Fibroblast of skin of scalp (primary cell): ENCODE measurements at places on chromosomes 2 and 18.

- no peak for DNase-seq
Observed at GRCh38 chr2:108635630-108636354, 83.5 kb upstream of the RANBP2 start.

DNA sequence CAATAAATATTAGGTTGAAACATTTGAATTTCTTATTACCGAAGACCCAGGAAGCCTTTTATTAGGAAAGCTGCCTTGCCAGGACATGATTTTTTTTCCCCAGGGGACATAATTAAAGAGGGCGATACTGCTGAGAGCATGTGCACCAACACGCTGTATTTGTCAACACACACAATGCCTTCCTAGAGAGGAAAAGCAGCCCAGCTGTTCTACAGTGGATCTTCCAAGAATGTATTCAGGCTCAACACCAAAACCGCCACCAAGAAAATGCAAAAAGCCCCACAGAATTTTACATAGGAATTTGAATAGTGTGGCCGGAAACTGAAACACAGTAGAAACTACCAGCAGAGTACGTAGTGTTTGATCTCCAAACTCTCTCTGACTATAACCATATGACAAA is 320.4 kb downstream of the DLGAP1 start:
- DNase-seq: no peak

DNA sequence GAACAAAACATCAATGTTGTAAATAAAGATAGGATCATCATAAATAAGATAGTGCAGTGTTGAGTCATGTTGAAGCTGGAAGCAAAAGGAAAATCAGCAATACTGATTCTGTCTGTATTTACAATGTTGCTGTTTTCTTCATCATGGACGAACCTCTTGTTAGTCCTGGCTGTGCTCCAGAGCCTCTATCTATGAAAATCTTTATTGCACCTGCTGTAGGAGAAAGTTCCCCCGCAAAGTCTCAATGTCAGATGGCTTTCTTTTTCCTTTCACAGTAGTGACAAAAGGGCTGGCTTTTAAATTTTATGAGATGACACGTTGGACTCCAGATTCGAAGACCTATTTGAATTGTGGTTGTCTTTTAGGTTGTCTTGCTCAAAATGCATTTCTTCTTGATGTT is 98.5 kb upstream of the LRRTM1 start:
- no peak for DNase-seq

- no peak for DNase-seq
Observed at GRCh38 chr2:30463535-30463934, 16.5 kb downstream of the LCLAT1 start.

DNA sequence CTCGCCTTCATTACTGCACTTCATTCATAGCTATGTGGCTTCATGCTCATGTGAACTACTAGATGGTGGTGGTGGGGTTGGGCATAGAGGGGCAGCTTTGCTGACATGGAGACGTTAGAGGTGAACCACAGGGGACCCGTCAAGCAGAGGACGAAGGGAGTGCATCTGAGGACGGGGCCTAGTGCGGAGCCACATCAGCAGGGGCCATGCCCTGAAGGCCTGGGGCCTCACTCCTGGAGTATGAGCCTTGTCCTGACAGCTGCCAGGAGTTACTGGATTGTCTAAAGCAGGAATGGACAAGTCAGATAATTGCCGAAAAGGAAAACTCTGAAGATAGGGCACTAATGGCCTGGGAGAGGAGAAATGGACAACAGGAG is 36.4 kb downstream of the KCNF1 start:
- no peak for DNase-seq

GRCh38 chr2:84314901-84315330 is 144.2 kb downstream of the SUCLG1 start:
- DNase-seq: peak; percentile 75

- DNase-seq: no peak
Observed at GRCh38 chr2:228841475-228841874, 429.6 kb downstream of the PID1 start.

DNA sequence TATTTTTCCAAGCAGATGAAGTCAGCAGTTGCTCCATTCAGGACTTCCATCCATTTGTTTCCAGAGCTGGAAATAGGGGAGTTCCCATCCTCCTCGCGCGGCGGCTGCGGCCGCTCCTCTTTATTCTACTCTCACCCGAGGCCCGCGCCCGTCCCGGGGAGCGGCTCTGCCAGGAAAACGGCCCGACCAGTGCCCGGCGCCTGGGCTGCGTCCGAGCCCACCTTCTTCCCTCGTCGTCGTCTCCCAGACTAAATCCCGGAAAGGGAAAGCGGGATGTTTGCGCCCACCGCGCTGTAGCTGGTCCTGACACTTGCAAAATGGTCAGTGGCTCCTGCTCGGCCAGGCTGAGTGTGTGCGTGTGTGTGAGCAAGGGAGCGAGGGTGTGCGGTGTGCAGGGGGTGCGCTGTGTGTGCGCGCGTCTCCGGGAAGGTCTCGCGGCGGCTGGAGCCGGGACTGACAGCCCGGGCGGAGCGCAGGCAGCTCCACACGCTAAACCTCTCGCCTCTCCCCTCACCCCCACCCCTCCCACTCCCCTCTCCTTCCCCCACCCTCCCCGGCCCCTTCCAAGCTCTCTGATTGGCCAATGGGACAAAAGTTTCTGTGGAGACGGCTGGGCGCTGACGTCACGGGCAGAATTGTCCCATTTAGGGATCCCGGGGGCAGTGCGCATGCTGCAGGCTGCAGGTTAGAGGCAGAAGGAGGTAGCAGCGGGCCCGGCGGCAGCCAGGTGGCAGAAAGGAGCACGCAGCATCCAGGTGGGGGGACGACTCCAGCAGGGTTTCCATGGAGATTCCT is at the start of gene NOL4:
Gene NOL4, minus strand, starts transcription at position 491 of the 795 bp plus-strand sequence. CDS start 1,660 bp downstream, outside the sequence.
- DNase-seq: peak; percentile 11

- no peak for DNase-seq
Observed at GRCh38 chr2:55452879-55453278, 33.2 kb upstream of the CCDC88A start.

DNA sequence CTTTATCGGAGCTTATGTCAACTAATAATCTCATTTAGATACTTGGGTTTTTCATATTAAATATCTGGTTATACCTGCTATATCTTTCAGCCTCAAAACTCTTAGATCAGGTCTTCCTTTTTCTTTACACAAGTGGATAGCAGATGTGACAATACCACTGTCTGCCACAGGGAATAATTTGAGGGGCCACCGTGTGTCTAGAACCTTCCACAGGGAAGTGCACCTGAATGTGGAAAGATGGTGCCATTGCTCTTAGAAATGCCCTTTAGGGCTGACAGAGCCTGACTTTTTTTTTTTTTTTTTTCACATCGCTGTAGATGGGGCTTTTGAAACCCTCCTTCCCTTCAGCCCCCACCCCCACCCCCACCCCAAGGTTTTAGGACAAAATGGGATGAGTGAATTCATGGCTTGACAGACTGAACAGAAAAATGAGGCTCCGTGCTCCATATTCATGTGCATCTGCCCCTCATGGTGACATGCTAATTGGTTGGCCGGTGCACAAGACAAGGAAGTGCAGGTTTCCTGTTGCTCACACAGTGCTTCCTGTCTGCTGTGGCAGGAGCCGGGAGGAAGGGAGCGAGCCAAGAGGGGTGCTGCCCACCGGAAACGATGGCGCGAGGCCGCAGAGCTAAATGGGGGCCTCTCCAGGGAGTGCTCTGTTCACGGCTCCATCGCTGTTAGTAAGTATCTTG is 246.0 kb downstream of the LDLRAD4 start:
- DNase-seq: no peak

DNA sequence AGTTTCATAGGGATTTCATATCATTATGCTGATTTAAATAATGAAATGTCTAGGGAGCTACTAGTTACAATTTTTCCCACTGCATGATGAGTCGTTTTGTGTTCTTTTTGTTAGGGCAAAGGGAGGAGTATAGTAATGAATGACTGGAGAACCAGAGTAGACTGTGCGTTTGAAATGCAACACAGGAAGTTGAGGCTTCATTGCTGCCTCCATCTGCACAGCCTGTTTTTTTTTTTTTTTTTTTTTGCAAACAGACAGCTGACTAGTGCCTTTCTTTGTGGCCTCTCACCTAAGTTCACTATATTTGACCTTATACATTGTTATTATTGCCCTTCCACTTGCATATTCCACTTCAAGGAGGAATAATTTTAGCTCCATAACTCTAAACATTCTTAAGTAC is 286.7 kb upstream of the LRRTM1 start:
- DNase-seq: no peak

GRCh38 chr2:42810971-42811811 is 18.8 kb upstream of the HAAO start:
- DNase-seq: peak; percentile 71

- peak; percentile 78 for DNase-seq
Observed at GRCh38 chr2:219285894-219286425, 6.8 kb downstream of the DNAJB2 start.

GRCh38 chr2:124382067-124382618 is 357.1 kb downstream of the CNTNAP5 start:
- no peak for DNase-seq

GRCh38 chr2:34365932-34366331 is 766.8 kb upstream of the FAM98A start:
- DNase-seq: no peak

DNA sequence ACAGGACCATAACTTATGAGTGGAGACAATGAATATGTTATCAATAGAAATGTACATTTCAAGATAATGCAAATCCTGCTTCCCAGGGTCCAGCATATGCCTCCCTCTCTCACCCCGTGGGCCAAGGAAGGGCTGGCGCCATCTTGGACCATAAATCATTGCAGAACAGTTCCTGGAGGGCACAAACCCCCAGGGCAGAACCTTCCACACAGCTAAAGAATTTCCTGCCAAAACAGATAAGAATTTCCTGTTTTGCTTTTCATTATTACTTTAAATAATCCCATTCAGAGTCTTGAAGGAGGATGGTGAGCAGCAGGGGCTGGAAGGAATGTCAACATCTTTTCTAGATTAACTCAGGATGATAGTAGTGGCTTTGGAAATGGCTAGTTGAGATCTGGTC is 53.7 kb downstream of the EHD3 start:
- peak; percentile 79 for DNase-seq

GRCh38 chr2:11584525-11585056 is 50.7 kb downstream of the GREB1 start:
- DNase-seq: no peak

- peak; percentile 13 for DNase-seq
Observed at GRCh38 chr2:113175042-113175628, 1.4 kb downstream of the PSD4 start.

- DNase-seq: peak; percentile 62
Observed at GRCh38 chr2:55721596-55722215, 28.1 kb upstream of the PNPT1 start.

DNA sequence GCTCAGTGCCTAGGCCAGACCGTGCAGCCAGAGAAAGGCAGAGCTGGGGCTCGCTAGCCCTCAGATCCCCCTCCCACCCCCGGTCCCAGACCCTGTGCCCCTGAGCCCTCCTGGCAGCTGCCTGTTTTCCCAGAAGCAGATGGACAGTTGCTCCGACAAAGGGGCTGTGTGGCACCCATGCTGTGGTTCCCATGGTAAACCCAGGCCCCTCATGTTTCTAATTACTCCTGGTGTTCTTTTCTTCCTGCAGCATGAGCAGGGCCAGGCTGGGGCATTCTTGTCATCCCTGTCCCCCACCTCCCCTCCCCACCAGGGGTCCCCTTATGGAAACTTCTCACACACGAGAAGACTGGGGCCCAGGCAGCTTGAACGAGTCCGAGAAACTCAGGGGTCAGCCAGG is 269.6 kb downstream of the HAUS1 start:
- DNase-seq: no peak

DNA sequence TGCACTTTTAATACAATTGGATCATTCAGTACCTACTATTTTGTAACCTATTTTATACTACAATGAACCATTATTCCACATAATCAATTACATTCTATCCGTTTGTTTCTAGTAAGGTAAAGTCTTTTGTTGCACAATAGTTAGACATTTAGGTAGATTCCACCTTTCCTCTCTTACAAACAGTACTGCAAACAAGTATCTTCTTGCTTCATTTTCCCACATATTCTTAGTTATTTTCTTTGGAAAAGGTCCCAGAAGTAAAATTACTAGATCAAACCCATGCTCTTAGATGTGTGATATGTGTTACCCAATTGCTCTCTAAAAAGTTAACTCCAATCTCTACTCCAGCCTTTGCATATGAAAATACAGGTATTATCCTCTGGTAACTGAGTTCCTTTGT is 49.6 kb downstream of the SPIRE1 start:
- peak; percentile 56 for DNase-seq

GRCh38 chr2:127611076-127611925 is 34.7 kb upstream of the GPR17 start:
- DNase-seq: no peak

- DNase-seq: no peak
Observed at GRCh38 chr2:123453772-123454171, 571.3 kb upstream of the CNTNAP5 start.

- DNase-seq: no peak
Observed at GRCh38 chr2:176589825-176590440, 320.7 kb downstream of the MTX2 start.

GRCh38 chr2:102239344-102239743 is 52.5 kb downstream of the IL1RL2 start:
- no peak for DNase-seq

DNA sequence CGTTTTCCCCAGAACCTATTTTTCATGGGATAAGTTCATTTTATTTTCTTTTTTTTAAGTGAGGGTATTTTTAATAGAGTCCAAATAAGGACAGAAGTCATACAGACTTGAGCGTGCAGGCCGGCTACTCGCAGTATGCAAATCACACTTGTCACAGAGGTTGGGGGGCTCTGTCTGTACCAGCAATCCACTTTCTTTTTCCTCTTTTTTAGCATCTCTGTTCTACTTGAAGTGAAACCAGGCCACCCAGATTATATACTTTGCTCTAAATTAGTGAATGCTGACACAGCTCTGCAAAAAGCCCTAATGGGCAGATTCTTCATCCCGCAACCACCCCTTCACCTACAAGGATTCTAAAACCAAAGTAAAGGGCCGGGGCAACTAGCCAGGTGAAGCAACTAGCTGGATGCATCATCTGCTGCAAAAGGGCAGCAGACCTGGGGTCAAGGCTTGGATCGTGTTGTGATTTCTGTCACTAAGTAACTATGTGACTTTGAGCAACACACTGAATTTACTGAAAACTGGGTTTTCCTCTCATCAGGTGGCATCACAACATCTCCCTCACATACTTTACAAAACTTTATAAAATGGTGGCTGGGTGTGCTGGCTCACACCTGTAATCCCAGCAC is 18.4 kb downstream of the KDSR start:
- DNase-seq: no peak

GRCh38 chr2:52880872-52881271 is 886.7 kb upstream of the CHAC2 start:
- no peak for DNase-seq

DNA sequence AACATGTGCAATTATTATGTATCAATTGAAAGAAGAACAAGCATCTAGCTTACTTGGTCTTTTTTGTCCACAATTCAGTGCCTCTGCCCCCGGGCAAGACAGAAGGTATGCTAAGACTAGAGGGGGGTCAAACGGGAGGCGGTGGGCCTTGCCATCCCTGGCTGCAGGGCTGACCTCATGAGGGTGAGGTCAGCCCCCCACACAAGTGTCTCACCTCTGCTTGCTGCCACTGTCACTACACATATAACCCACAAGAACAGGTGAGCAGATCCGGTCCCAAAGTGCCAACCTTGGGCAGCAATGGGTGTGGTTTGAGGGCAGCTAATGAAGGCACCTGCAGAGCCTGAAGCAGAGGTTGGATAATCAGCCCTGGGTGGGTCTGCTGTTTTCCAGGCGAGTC is 71.5 kb downstream of the EDAR start:
- no peak for DNase-seq

GRCh38 chr2:219446101-219446504 is 11.5 kb downstream of the SPEG start:
- DNase-seq: peak; percentile 73
